A549 treated with dexamethasone at 1 μM for 4 hours (cell line): ENCODE measurements at places on chromosomes 13 and 19. TPM values are rescaled to one million over a fixed set of nuclear protein-coding genes. Genes with fewer than 3 reads are reported as not detected.

Gene PSG2
- not detected in 5 replicates for total RNA-seq

Gene TPRX1
- total RNA-seq = not detected in 5 replicates

Gene PEAK3
- total RNA-seq = 0.15 to 0.41 TPM (median 0.31 TPM) in 5 replicates

Gene PSG3
- 0.07 to 0.15 TPM (median 0.08 TPM) in 5 replicates for total RNA-seq

Gene SCAF1
- 39.2 to 76.5 TPM (median 69.9 TPM) in 5 replicates for total RNA-seq

Gene ZNF45
- total RNA-seq = 9.1 to 12.0 TPM (median 10.8 TPM) in 5 replicates

Gene CD22
- 0.88 to 1.3 TPM (median 1.1 TPM) in 5 replicates for total RNA-seq

Gene OR4F17
- not detected in 5 replicates for total RNA-seq

Gene DHPS
- total RNA-seq = 36.5 to 47.0 TPM (median 44.5 TPM) in 5 replicates

Gene RAB3A
- total RNA-seq = 0.64 to 0.93 TPM (median 0.65 TPM) in 5 replicates

Gene IRS2
- total RNA-seq = 39.4 to 74.0 TPM (median 60.7 TPM) in 5 replicates

Gene CCDC194
- total RNA-seq = not detected in 5 replicates

Gene MISP
- total RNA-seq = 60.7 to 84.1 TPM (median 81.1 TPM) in 5 replicates

Gene CCL25
- not detected in 5 replicates for total RNA-seq

Gene UNC13A
- total RNA-seq = 1.1 to 1.6 TPM (median 1.2 TPM) in 5 replicates

Gene KLK11
- total RNA-seq = 0.12 TPM in 1 of 5 replicates, not detected in the others

Gene MEF2B
- total RNA-seq = 0.21 to 0.83 TPM (median 0.41 TPM) in 5 replicates
